Activated naive CD8-positive, alpha-beta T cell treated with anti-CD3 and anti-CD28 coated beads, Interleukin-2, amount 50 U/mL, for 16 hours (primary cell): ENCODE measurements at places on chromosomes 6 and 20.

DNA sequence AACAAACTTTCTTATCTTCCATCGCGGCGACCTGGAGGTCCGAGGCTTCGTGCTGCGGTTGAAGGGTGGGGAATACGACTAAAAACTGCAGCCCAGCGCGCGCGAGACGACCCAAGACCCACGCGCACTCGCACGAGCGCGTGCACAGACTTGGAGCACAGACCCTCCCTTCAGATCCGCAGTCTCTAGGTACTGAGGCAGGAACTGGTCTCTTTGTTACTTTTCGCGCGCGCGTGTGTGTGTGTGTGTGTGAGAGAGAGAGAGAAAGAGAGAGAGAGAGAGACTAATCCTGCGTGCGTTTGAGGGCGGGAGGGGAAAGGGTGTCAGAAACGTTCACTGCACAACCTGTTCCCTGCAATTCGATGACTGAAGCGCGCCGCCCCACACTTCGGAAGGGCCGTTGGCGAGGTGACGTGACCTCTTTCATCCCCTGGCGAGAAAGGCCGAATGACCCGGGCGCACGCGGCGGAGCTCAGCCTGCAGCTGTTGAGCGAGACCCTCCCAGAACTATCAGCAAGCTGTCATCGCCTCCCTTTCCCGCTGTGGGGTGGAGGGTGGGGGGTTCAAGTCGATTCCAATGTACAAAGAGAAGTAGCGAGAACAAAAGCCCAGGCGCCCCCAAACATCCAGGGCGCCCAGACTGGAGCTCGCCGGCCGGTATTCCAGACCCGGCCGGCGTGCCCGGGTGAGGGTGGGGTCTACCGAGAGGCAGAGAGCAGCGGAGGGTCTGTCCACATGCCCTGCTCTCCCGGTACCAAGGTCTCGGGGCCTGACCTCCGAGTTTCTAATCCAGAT lies 1.5 kb upstream of the TUBB2B start:
- DNase-seq = no peak

DNA sequence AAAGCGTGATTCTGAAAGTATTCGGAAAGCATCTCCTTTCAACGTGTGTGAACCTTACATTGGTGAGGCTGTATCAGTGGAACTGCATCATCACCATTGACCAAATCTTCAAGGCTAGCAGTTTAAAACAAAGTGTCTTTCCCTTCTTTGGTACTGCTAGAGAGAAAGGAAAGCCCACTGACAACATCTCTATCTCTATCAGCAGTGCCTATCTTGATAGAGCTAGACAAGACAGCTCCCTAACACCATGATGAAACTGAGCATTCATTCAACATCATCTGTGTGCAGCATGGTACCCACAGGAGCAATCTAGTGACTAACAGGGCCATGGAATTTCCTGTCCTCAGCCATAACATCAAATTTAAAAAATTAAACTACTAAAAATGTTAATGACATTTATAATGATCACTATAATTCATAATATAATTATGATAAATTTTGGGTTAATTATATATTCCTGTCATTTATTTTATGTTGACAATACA lies 31.5 kb upstream of the EDN1 start:
- DNase-seq = no peak

DNA sequence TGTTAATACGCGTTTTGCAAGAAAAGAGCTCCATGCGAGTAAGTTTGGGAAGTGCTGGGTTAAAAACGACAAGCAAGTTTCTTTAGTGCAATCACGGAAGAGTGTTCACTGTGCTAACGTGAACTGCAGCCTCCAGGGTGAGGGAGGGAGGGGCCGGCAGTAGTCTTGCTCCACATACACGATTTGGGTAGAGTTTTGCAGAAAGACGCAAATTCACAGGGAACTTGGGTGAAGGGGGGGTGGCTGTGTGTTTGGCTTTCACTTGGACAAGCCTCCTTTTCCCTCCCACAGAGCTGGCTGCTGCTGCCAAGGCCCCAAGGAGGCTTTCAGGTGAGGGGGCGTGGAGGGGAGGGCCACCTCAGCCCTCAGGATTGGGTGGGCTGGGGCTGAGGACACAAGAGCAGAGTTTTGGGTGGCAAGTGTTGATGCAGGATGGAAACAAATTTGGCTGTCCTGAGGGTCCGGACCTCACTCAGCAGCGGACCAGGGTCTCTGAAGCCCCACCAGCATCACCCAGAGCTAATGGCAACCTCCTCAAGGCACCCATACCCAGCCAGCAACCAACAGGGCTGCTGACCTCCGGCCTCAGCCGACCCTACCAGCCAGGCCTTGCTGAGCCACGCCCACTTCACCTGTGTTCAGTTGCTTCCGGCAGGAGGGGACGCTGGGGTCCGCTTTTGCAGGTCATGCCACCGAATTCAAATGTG lies 204.5 kb downstream of the ERMARD start:
- no peak for DNase-seq

DNA sequence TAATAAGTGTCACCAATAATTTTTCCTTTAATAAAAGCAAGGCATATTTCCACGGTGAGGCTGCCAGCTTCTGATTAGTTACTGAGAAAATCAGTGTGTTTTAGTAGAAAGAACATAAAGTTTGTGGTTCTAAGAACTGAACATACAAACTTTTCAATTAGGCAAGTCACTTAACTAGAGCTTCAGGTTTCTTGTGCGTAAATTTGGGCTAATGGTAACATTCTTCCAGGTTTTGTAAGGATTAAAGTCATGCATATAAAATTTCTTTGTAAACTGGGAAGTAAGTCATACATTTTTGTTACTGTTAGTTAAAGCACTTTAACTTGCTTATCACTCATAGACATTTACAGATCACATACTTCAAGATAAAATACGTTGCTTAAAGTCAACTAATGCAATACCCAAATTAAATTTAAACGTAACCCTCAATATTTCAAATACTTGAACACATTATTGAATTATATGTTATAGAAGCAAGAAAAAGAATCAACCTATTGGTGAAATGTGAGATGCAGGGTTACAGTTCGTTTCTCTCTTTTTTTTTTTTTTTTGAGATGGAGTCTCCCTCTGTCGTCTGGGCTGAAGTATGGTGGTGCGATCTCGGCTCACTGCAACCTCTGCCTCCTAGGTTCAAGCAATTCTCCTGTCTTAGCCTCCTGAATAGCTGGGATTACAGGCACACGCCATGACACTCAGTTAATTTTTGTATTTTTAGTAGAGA lies 327.3 kb upstream of the NOX3 start:
- DNase-seq = no peak

DNA sequence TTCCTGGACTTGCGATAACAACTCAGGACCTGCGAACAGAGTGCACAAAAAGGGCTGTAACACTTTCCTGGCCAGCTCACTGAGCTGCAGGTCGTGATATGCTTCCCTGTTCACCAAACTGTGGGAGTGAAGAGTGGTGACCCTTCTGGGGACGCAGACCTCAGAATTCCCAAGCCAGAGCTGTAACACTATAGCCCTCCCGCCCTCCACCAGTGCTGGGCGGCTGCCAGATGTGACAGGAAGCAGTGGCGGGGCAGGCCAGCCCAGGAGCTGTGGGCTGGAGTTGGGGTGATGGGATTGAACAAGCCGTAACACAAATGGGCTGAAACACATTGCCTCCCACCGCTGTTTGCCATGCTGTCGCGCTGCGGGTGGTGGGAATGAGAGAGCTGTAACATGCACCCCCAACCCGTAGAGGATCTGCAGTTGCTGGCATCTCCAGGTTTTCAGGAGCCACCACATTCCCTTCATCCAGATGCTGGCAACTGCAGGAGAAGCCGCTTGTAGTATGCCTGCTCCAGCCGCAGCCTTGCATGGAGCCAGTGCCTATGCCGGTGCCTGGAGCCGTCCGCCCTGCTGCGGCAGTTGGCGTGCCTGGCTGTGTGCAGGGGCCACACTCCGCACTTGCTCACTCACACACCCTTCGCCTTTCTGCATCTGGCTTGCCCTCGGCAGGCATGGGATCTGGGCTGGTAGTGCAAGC lies 148.3 kb upstream of the PROKR2 start:
- no peak for DNase-seq

- no peak for DNase-seq
These were observed 1.9 kb upstream of the NR2E1 start for GRCh38 chr6:108163644-108164542.

DNA sequence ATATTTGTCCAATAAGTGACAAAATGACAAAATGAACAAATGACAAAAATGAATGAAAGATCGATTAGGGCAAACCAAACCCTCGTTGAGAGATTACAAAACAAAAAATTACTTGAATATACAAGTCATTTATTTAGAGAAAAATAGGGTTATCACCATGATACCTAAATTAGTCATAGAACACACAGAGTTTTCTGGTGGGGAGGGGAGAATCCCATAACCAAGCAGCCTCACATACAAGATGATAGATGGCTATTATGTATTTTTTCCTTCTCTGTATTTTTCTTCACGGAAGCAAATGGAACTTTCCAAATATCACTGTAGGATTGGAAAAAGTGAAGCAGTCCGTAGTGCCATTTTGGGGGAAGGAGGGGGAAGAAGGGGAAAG lies 28.5 kb upstream of the BMP6 start:
- DNase-seq = no peak

DNA sequence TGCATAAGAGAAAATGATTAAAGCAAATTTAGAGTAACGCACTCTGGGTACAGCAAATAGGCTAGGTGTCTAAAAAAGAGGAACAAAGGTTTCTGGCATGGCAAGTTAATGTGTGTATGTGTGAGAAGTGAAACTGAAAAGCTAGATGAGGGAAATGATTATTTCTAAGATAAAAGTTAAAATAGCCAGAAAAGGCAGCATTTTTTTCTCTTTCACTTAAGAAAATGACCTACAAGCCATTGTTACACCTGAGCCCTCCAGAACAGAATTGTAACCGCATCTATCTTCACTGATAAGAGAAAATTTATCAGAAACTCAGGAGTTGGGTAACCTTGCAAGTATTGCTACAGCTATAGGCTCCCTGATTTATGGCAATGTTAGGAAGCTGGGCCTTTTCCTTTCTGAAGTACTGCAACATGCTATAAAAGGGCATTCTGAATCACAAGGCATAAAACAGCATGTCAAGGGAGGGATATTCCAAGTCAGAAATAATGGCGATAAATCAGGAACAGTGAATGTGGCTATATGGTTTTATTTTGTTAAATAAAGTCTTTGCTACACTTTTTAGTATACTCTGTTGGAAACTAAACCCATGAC lies 395.3 kb downstream of the TBC1D32 start:
- no peak for DNase-seq

GRCh38 chr6:36703982-36704381 lies 6.4 kb downstream of the RAB44 start:
- no peak for DNase-seq

- DNase-seq = no peak
These were observed 195.7 kb downstream of the FARS2 start for GRCh38 chr6:5457041-5457440.

DNA sequence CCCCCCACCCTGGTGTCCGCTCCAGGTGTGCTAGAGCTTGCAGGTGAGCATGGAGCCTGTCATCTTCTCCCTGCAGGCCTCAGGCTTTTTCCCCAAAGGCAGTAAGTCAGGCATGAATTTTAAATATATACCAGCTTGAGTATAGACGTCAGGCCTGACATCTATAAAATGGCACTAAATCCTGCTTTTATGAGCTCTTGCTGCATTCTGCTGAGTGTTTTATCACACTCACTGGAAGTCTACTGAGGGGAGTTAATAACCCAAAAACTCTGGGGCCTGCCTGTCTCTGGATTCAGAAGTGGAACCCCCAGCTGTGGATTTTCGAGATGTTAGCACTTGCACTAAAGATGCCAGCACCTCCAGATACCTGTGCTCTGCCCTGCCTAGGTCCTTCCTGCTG lies 133.4 kb upstream of the TOP1 start:
- DNase-seq = no peak

DNA sequence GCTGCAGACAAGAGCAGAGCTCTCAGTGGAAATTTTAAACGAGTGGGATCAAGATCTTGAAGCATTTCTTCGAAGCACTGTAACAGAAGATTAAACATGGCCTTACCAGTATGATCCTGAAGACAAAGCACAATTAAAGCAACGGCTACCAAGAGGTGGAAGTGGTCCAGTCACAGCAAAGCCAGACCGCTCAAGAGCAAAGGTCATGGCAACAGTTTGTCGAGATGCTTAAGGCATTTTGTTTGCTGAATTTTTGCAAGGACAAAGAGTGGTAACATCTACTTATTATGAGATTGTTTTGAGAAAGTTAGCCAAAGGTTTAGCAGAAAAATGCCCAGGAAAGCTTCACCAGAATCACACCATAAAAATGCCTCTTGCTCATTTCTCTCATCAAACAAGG lies 153.4 kb upstream of the CARMIL1 start:
- no peak for DNase-seq

DNA sequence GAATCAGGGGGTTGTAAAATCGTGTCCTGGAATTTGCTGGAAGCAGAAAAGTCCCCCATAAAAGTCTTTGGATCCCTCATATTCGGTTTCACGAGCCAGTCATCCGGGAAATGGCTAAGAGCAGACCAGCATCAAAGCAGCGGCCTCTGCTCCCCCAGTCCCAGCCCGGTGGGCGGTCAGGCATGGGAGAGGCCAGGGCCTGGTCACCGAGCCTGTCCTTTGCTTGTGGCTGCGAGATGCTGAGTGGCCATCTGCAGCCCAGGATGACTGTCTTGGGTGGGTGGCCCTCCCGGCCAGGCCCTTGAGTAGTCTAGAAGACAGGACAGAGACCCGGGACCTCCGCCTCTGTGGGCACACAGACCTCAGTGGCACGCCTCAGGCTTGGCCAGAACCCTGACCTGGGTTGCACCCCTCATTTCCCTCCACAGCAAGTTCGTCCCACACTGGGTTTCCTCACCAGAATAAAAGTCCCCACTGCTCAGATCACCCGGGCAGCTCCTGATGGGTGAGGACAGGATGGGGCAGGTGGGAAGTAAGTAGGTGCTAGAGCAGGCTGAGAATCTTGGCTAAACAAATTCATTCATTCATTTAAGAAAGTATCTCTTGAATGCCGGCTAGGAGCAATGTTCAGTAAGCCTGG lies 172.1 kb downstream of the BMP7 start:
- no peak for DNase-seq

GRCh38 chr6:31495580-31495979 lies 2.4 kb upstream of the MICB start:
- no peak for DNase-seq

GRCh38 chr20:4811661-4812181 lies 90.0 kb downstream of the PRND start:
- no peak for DNase-seq

DNA sequence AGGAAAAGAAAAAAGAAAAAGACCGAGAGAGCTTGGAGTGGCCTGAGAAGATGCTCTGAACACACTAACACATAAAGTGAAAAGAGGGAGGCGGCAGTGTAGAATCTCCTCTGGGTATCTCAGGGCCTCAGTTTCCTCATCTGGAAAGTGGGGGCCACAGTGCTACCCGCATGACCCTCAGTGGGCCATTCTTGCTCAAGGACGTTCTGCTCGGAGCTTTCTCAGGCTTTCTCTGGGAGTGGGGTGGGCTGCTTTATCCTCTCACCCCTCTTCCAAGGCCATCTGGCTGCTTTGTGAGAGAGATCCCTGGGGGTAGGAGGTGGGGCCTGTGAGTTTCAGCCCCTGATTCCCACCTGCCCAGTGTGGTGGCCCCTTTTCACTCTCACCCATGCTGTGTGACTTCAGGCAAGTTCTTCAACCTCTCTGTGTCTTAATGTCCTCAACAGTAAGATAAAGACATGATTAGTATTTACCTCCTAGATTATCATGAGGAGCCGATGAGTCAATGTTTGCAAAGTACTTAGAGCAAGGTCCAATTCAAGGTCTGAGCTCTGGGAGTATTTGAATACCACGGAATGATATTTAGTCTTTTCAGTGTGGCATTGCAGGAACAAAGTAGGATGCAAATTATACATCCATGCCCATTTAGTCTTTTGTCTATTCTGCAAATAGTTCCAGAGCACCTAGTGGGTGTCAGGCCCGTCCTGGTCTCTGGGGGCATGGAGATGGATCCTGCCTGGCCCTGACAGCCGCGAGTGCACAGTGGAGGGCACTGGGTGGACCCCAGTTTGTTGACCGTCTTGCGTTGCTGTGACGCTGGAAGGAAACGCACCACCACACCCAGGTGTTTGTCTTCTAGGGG lies 34.3 kb downstream of the SRC start:
- DNase-seq = no peak
